ENCODE measurements at places on chromosomes 1 and 21.

- peak; percentile 14 for DNase-seq
Measured at GRCh38 chr1:29282924-29283803, 46.8 kb downstream of the PTPRU start.

GRCh38 chr1:238319957-238320356 is 429.2 kb upstream of the ZP4 start:
- DNase-seq = no peak

DNA sequence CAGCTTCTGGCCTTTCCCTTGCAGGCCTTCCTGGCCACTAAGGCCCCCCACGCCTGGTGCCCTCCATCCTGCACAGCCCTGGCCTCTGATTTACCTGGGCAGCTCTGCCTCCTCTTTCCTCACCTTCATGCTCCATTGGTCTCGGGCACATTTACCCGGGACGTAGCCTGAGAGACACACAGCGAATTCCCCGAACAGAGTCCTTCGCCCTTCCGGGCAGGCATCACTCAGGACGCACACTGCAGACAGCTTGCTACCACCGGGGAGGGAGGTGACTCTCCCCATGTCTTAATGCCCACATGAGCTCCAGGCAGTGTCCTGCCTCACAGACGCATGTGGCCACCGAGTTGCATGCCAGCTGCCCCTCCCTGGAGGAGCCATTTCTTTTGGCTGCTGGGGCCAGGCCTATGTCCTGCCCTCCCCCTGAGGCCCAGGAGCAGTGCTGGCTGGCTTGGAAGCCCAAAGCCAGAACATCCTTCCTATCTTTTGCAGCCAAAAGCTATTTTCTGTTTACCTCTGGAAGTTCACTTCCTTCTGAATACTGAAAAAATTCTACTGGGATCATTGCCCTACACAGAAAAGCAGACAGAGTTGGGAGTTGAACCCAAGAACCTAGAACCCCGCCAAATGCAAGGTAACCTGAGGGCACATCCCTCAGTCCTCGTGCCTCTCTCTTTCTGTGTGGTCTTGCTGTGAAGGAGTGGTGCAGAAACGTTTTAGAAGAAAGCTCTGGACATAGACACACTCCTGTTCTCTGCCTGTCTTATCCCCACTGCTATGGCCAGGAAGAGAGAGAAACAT is 209.5 kb downstream of the TOMM20 start:
- DNase-seq = no peak

GRCh38 chr1:83508485-83509151 is 490.3 kb downstream of the TTLL7 start:
- DNase-seq = peak; percentile 64

- peak; percentile 17 for DNase-seq
Measured at GRCh38 chr21:40143822-40144525, 276.7 kb downstream of the PCP4 start.

DNA sequence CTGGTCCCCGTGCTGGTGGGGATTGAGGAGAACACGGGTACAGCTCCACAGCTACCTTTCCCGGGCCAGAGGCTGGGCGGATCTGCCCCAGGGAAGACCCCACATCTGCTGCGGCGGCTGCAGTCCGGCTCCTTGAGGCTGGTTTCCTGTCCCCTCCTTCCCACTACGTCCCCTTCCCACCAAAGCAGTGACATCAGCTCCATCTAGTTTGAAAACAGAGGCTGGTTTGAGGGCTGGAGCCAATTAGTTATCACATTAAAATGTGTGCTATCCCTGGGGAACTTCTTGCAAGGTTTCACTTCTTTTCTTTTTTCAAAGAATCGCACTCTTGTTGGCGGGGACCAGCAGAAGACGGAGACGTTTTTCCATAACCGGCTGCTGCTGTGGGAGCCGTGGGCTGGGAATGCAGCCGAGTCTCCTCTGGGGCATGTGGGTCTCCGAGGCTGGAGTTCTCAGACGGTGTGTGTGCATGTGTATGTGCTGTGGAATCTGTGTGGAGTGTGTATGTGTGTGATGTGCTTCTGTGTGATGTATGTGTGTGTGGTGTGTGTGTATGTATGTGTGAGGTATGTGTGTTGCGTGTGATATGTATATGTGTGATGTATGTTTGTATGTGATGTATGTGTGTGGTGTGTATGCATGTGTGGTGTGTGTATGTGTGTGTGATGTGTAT is 8.9 kb upstream of the PCBP3 start:
- DNase-seq = no peak

DNA sequence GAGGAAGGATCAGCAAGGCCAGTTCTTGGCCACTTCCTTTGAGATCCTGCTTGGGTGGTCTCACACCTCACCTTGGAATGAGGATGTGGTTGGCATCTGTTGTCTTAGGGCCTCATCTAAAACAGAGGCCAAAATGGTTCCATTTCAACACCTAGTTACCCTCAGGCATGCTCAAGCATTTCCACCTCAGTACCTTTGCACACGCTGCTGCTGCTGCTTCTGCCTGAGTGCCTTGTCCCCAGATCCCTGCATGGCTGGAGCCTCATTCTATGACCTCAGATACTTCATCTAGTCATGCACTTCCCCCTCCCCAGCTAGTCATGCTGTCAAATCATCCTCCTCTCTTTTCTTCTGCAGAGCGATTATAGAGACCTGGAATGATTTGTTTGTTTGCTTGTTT is 86.8 kb downstream of the ACTL8 start:
- DNase-seq = no peak

DNA sequence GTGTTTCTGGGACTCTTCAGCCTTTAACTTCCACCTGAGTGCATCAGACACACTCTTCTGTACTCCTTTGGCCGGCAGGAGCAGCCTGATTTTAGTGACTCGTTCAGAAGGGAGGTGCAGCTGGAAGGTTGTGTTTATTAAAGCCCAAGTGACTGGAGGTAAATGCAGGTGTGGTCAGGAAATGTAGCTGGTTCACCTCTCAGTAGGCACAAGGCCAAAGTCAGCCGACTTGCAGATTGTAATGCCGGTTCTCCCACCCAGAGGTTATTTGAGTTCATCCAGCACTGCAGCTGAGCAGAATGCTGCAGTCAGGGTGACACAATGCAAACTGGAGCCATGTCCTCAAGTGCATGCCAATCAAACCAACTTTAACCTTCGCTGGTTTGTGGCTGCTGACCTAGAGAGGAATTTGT is 91.5 kb downstream of the SPATA46 start:
- DNase-seq = no peak

DNA sequence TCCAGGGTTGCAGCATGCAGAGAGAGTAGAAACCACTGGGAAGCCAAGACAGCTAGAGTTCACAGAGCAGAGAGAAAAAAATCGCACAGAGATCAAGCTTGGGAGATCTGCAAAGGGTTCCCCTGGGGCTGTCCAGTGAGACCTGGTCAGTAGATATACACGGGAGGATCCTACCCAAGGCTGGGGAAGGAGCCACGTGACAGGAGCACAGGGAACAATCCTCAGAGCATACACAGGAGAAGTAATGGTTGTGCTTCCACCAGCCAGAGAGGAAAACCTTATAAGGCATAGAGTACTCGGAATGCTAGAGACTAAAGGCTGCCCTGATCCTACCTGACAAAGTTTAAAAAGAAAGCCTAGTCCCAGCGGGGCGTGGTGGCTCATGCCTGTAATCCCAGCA is 53.9 kb downstream of the GABPA start:
- DNase-seq = no peak

GRCh38 chr1:29793101-29793546 is 556.8 kb downstream of the PTPRU start:
- peak; percentile 28 for DNase-seq

- DNase-seq = no peak
Measured at GRCh38 chr1:117017062-117017461, 15.5 kb downstream of the CD101 start.

GRCh38 chr1:204254031-204254661 is 40.4 kb upstream of the GOLT1A start:
- DNase-seq = no peak

DNA sequence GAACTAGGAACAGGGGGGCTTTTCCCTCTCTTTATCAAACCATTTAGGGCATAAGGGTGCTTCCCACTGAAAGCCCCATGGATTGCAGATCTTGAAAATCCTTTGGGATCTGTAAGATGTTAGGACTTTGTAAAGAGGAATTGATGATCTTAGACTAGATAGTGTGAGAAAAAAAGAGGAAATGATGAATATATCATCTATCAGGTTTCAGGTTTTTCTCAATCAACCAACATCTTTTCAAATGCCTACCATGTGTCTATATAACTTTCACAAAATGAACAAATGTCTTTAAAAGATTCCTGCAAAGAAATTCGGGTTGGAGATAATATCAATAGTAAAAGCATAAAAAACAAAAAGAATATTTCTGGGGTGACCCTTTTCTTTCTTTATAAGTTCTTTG is 50.1 kb downstream of the KCNC4 start:
- DNase-seq = no peak

DNA sequence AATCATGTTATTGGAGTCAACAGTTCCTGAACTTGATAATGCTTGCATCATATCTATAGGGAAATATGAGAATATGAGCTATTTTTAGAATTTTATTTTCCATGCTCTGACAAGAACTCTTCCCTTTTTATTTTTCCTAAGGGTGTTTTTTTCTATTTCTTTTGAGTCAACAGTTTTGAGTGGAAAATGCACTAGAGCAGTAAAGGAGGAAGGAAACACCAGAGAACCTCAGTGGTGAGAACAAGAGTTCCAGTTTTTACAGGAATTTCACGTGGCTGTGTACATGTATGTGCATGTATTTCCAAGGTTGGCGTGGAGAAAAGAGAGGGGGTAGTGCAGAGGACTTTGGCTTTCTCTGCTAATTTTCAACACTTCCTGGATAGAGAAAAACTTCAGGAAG is 63.6 kb upstream of the TNFSF18 start:
- no peak for DNase-seq

GRCh38 chr1:112504661-112505399 is 3.9 kb upstream of the WNT2B start:
- DNase-seq = no peak

GRCh38 chr1:81802707-81803430 is 2.1 kb downstream of the ADGRL2 start:
- DNase-seq = no peak

GRCh38 chr1:202023001-202023433 is 12.6 kb downstream of the ELF3 start:
- DNase-seq = no peak

GRCh38 chr1:88528792-88529191 is 155.3 kb upstream of the PKN2 start:
- DNase-seq = no peak

DNA sequence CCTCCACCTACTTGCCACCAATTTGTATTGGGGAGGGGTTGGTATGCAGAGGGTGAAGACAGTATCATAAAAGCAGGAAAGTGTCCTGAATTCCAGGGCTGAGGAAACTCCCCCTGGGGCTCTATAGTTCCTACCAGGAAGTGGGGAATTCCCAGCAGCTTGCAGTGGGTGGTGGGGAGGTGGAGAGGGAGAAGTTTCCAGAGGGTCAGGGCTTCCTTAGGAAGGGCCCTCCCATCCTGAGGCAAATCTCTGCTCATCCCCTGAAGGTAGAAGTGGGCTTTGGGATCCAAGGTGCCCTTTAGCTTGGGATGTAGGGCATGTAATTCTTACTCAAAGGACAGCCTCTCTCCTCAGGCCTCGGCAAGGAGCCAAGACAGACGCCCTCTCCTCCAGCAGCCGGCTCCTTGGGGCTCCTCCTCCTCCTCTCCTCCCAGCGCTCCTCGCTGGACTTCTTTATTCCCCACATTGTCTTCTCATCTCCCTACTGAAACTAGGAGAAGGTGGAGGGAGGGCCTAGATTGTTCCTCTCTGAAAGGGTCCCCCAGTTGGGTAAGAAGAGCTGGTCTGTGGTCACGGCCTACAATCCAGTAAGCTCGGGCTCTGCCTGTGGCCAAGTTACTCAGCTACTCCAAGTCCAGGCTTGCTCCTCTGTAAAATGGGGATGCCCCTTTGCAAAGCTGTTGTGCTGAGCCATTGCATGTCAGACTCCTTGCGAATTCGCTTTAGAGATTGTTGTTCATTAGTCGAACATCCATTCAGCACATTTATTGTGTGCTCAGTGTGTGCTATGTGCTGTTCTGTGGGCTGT is 17.9 kb upstream of the CSF1 start:
- no peak for DNase-seq

- no peak for DNase-seq
Measured at GRCh38 chr1:29631361-29631760, 395.0 kb downstream of the PTPRU start.

DNA sequence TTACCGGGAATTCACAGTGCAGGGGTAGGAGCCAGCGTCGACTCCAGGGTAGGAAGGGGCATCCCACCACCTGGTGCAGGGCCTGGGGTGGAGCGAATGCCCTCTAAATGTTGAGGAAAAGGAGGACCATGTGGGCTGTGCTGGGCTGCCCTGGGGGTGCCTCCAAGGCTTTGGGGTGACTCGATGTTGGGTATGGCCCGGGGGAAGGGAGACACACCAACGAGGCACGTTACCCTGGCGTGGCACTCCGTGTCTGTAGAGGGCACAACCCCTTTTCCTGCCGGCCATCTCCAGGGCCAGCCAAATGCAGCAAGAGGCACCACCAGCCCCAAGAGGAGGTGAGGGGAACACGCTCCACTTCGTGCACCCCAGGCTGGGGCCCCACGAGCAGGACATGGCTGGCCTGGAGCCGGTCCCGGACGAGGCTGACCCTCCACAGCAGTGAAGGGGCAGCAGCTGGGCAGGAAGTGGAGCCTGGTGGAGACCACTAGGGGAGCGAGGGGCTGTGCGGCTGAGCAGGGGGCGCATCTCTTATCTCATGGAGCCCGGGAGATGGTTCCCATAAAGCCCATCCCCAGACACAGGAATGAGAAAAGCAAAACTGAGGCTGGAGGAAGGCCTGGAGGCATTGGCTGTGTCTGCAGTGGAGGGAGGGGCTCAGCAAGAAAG is 11.2 kb downstream of the ACTRT2 start:
- no peak for DNase-seq

GRCh38 chr1:174702011-174702410 is 254.2 kb downstream of the GPR52 start:
- no peak for DNase-seq

DNA sequence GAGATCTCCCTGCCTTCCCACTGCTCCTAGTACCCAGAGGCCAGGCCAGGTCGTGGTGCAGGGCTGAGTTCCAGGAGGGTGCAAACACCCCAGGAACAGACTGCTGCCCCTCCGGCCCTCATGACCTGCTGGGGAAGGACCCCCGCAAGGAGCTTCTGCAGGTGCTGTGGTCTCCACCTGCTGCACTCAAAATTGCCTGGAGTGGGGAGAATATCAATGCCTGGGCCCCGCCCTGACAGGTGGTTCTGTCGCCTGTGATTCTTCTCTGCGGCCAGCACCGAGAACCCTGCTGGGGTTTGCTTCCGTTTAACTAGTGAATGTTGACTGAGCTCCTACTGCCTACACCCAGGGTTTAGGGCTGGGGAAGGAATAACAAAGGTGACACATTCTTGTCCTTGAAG is 2.1 kb upstream of the TFF3 start:
- no peak for DNase-seq

Data from CD4-positive, alpha-beta T cell treated with Interleukin-6 for 4 hours (primary cell).